Activated B cell treated with CpG ODN at 0.5 μM for 24 hours (primary cell): ENCODE measurements at places on chromosomes 6 and 20. TPM values are rescaled to one million over a fixed set of nuclear protein-coding genes. Genes with fewer than 3 reads are reported as not detected.

TAGAP gene
- 129 TPM in 2 replicates for total RNA-seq

CST5 gene
- total RNA-seq = not detected in 2 replicates

BNIP5 gene
- 0.10 and 0.11 TPM in 2 replicates for total RNA-seq

LPIN3 gene
- total RNA-seq = 0.60 and 0.66 TPM in 2 replicates

GJA1 gene
- not detected in 2 replicates for total RNA-seq

RNF182 gene
- total RNA-seq = 0.15 TPM in 1 of 2 replicates, not detected in the other

EEF1A2 gene
- total RNA-seq = 1.2 and 1.6 TPM in 2 replicates

PSMB1 gene
- 163 and 168 TPM in 2 replicates for total RNA-seq

APOBEC2 gene
- total RNA-seq = not detected in 2 replicates

DNAH8 gene
- 1.1 and 2.0 TPM in 2 replicates for total RNA-seq

LST1 gene
- total RNA-seq = 7.8 and 8.4 TPM in 2 replicates
